Astrocyte (in vitro differentiated cells and primary cell): ENCODE measurements at places on chromosomes 13 and 19. TPM values are rescaled to one million over a fixed set of nuclear protein-coding genes. Genes with fewer than 3 reads are reported as not detected.
A peak's percentile ranks its signal among the peaks of the same experiment; 100 is the strongest.

GRCh38 chr19:18386543-18387271, 749 bp downstream of the GDF15 start:
- no peak overlapping the region for H3K27ac ChIP-seq
- peaks cover 15% of the 10 kb centered on the region for H3K4me1 ChIP-seq
- H3K4me3 ChIP-seq, result peak overlapping the region; percentile 57
- no peak for DNase-seq

GRCh38 chr13:91331047-91331915, 16.2 kb upstream of the MIR17HG start:
- no peaks in the 10 kb centered on the region for H3K36me3 ChIP-seq
- no peaks in the 10 kb centered on the region for H3K27me3 ChIP-seq
- no peak overlapping the region for H3K27ac ChIP-seq
- no peak for DNase-seq

DNA sequence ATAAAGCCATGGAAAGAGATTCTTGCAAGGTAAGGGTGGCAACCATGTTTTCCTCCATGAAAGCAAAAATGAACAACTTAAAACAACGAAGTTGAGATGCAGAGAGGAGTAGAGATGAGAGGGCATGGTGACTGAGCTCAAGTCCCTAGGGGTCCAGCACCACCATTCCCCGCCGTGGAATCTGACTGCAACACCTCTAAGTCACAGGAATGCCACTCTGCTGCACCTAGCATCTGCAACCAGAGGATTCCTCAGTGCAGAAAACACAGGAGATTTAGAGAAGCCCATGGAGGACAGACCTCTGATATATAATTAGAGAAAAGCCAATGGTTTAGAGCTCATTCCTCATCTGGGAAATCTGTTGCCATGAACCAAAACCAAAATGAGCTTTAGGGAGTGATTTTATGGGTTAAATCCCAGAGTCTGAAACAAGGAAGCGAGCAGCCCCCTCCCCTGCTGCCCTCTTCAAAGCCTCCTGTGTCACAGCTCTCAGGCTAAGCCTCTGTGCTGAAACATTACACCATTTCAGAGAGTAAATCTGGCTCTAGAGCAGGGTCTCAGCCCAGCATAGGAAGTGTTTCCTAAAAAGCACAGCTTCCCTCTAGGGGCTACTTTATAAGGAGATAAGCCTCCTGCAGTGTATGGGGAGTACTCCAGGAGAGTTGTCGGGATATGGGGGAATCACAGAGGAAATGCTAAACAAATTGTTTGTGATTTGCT, 1043.6 kb downstream of the UQCRFS1 start:
- H3K27me3 ChIP-seq, result no peaks in the 10 kb centered on the region
- no peak overlapping the region for H3K27ac ChIP-seq
- no peaks in the 10 kb centered on the region for H3K36me3 ChIP-seq
- H3K4me3 ChIP-seq, result no peak overlapping the region
- H3K4me1 ChIP-seq, result no peaks in the 10 kb centered on the region

DNA sequence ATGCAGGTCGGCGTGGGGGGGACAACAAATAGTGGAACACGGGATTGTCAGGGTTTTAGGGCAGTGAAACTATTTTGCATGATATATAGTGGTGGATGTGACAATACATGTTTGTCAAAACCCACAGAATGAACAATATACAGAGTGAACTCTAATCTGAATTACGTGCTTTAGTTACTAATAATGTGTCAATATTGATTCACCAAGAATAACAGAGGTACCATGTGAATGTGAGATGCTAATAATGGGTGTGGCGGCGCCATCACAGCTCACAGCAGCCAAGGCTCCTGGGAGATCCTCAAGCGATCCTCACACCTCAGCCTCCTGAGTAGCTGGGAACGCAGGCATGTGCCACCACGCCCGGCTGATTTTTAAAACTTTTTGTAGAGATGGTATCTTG, 12.9 kb downstream of the ELAVL1 start:
- H3K36me3 ChIP-seq, result peaks cover 13% of the 10 kb centered on the region
- no peak overlapping the region for H3K4me3 ChIP-seq
- peaks cover 19% of the 10 kb centered on the region for H3K4me1 ChIP-seq
- no peak overlapping the region for H3K27ac ChIP-seq

DNA sequence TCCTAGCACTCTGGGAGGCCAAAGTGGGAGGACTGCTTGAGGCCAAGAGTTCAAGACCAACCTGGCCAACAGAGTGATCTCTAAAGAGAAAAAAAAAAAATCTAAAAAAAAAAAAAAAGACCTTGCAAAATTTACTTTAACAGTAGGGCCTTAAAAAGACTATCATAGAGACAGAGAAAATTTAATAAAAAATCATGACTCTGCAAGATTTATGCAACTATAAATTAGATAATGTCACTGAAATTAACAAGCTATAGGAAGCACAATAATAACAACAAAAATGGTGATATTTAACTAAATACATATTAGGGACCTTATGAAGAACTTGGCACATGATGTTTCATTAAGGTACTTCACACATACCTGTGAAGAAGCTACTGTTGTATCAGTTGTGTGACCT, 11.2 kb downstream of the ZNF45 start:
- H3K27ac ChIP-seq, result no peak overlapping the region
- H3K4me1 ChIP-seq, result no peaks in the 10 kb centered on the region
- H3K36me3 ChIP-seq, result peaks cover 47% of the 10 kb centered on the region
- H3K27me3 ChIP-seq, result no peaks in the 10 kb centered on the region
- H3K4me3 ChIP-seq, result no peak overlapping the region
- no peak for DNase-seq

- H3K27ac ChIP-seq, result peak overlapping the region; percentile 76
- H3K36me3 ChIP-seq, result peaks cover 25% of the 10 kb centered on the region
- H3K27me3 ChIP-seq, result no peaks in the 10 kb centered on the region
Observed at GRCh38 chr19:40623403-40624251, 22.5 kb downstream of the LTBP4 start.

- H3K27me3 ChIP-seq, result no peaks in the 10 kb centered on the region
- no peak overlapping the region for H3K27ac ChIP-seq
- H3K4me1 ChIP-seq, result no peaks in the 10 kb centered on the region
Observed at GRCh38 chr19:21109116-21109515, 27.1 kb downstream of the ZNF714 start.

DNA sequence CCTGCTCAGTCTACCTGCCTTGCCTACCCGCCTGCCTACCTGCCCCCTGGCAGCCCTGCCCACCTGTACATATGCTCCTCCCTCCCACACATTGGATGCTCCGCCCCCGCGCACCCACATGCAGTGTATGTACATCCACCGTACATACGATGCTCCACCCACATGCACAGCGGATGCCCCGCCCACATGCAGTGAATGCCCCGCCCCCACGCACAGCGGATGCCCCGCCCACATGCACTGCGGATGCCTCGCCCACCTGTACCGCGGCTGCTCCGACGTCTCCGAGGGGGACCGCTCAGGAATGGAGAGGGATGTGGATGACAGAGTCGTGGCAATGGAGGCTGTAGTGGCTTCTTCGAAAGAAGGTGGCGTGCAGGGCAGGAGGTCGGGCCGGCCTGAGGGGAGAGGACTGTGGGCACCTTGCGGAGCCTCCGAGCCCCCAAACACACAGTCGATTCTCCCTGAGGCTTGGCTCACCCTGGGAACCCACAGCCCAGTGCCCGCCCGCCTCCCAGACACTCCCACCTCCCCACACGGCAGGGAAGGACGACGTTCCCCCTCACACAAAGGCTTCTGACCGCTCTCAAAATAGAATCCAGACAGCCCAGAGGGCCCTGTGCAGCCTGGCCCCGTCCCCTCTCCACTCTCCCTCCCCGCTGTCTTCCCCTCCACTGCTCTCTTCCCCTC, 16.5 kb upstream of the CACTIN start:
- no peak for DNase-seq
- no peak overlapping the region for H3K27ac ChIP-seq
- peaks cover 5% of the 10 kb centered on the region for H3K4me1 ChIP-seq
- H3K36me3 ChIP-seq, result peaks cover 7% of the 10 kb centered on the region

DNA sequence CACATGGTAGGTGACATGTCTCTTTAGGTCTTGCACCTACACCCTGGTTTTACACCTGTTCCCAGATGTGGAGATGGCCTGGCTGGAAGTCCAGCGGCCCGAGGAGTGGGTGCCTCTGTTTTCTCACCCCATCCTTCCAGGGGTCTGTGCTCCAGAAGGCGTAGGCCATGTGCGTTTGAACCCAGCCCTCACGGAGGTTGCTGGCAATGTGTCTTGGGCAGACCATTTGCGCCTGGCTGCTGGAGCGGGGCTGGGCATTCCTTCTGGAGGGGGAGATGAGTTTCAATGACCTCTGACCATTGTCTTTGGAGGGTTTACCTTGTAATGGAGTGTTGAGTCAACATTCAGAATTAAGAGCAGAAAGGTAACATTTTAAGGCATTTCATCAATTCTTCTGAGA, 54.8 kb upstream of the ZNF536 start:
- no peaks in the 10 kb centered on the region for H3K36me3 ChIP-seq
- no peak for DNase-seq
- no peaks in the 10 kb centered on the region for H3K4me1 ChIP-seq
- no peaks in the 10 kb centered on the region for H3K27me3 ChIP-seq
- no peak overlapping the region for H3K4me3 ChIP-seq
- H3K27ac ChIP-seq, result no peak overlapping the region

DNA sequence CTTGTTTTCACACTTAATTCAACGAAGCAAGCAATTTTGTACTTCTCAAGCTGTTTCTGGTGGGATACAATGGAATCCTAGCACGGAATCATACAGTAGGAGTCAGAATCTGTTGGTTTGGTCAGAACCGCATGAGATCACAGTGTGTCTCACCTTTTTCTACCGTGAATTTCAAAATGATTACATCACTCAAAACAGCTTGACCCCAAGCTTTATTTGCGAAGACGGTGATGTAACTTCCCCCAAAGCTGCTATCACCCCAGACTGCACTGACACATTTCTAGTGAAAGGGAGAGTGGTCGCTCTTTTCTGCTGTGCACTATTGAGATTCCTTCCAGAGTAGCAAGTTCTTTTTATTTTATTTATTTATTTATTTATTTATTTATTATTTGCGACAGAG, 9.6 kb downstream of the C19orf18 start:
- no peaks in the 10 kb centered on the region for H3K27me3 ChIP-seq
- no peak overlapping the region for H3K27ac ChIP-seq
- no peaks in the 10 kb centered on the region for H3K4me1 ChIP-seq
- no peak for DNase-seq
- H3K4me3 ChIP-seq, result no peak overlapping the region

DNA sequence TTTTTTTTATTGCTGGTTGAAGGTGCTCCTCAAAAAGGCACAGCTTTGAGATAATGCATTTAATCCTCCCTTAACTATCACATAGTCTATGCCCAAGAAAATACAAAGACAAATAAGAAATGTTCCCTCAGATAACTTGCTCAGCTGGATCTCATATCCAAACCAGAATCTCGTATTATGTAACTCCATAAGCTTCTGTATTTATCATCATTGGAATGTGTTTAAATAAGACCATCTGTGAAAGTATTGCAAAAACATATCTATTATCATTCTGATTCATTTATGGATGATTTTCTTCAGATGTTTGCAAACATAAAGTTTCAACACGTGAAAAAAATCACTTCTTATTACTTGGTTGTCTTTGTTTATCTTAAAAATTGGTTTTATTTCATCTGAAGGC, 190.9 kb downstream of the IRS2 start:
- no peak for DNase-seq
- no peak overlapping the region for H3K4me3 ChIP-seq
- H3K36me3 ChIP-seq, result no peaks in the 10 kb centered on the region
- no peaks in the 10 kb centered on the region for H3K4me1 ChIP-seq
- no peak overlapping the region for H3K27ac ChIP-seq
- H3K27me3 ChIP-seq, result no peaks in the 10 kb centered on the region

- H3K27me3 ChIP-seq, result no peaks in the 10 kb centered on the region
- H3K4me3 ChIP-seq, result no peak overlapping the region
- no peaks in the 10 kb centered on the region for H3K4me1 ChIP-seq
- no peak overlapping the region for H3K27ac ChIP-seq
- DNase-seq, result peak; percentile 80
Observed at GRCh38 chr13:101649488-101650126, 197.1 kb downstream of the ITGBL1 start.

- H3K4me1 ChIP-seq, result no peaks in the 10 kb centered on the region
- DNase-seq, result no peak
- H3K4me3 ChIP-seq, result no peak overlapping the region
- H3K36me3 ChIP-seq, result no peaks in the 10 kb centered on the region
- H3K27me3 ChIP-seq, result peaks cover 11% of the 10 kb centered on the region
- no peak overlapping the region for H3K27ac ChIP-seq
Observed at GRCh38 chr19:30696514-30696913, 324.3 kb downstream of the ZNF536 start.

DNA sequence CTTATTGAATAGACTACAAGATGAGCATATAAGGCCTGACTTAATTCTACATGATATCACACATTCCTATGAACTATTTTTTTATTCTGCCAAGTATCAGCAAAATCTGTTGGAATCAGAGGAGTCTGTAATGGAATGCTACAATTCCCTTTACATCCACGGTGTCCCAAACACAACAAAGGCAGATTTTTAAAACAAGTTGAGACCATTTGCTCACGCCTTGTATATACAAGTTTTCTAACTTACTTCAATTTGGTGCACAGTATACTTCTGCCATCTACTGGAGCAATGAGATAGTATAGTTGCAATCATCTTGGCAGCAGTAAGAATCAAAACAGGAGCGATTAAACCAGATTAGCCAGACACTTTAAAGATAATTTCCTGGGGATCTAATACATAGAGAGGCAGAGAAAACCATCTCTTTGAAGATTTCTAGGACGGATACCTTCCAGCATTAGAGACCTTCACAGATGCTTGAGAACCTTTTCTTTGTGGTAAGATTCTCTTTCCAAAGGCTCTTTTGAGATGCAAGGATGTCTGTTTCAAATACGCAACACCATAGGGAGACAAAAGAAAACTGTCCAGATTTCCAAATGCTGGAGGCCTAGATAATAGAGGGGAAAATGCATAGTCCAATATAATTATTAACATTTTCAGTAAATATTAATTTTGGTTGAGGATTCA, 302.0 kb upstream of the MIR17HG start:
- no peak overlapping the region for H3K27ac ChIP-seq
- no peaks in the 10 kb centered on the region for H3K27me3 ChIP-seq
- no peak for DNase-seq
- no peaks in the 10 kb centered on the region for H3K36me3 ChIP-seq

- H3K27me3 ChIP-seq, result no peaks in the 10 kb centered on the region
- H3K4me1 ChIP-seq, result peaks cover 7% of the 10 kb centered on the region
- no peaks in the 10 kb centered on the region for H3K36me3 ChIP-seq
- peak overlapping the region; percentile 77 for H3K4me3 ChIP-seq
- peak; percentile 29 for DNase-seq
Observed at GRCh38 chr13:36918246-36919131, 1.5 kb downstream of the SMAD9 start.

The PIH1D1 gene
- 61.3 and 76.4 TPM in 2 replicates for total RNA-seq

The CD209 gene
- not detected in 2 replicates for total RNA-seq

The NANOS3 gene
- total RNA-seq, result 1.1 and 2.9 TPM in 2 replicates

The ZDHHC20 gene
- total RNA-seq, result 64.3 and 76.1 TPM in 2 replicates

The ZNF208 gene
- total RNA-seq, result 0.05 TPM in 1 of 2 replicates, not detected in the other
